ENCODE measurements at places on chromosomes 1 and 21. TPM values are rescaled to one million over a fixed set of nuclear protein-coding genes. Genes with fewer than 3 reads are reported as not detected.

The CYP4A22 gene
- total RNA-seq, result not detected

DNA sequence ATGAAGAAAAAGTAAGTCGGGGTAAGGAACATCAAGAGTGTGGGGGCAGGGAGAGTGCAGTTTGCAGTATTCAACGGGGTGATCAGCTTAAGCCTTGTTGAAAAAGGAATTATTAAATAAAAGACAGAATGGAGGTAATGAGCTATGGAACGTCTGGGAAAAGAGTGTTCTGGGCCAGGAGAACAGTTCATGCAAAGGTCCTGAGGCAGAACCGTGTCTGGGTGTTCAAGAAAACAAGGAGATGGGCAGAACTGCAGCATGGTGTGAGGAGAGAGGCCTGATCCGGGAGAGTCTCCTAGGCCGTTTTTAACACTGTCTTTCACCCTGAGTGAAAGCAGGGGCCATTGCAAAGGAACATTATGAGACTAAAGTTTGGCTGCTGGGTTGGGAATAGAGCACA, 20.2 kb downstream of the OVGP1 start:
- DNase-seq, result no peak

DNA sequence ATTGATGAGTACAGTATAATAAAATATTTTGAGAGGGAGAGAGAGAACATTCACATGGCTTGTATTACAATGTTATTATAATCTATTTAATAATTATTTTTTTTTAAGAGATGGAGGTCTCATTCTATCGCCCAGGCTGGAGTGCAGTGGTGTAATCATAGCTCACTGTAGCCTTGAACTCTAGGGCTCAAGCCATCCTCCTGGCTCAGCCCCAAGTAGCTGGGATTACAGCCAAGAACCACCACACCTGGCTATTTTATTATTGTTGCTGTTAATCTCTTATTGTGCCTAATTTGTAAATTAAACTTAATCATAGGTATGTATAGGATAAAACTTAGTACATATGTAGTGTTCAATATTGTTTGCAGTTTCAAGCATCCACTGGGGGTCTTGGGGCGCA, 57.8 kb downstream of the HS2ST1 start:
- DNase-seq, result no peak

The RPE65 gene
- not detected for total RNA-seq

DNA sequence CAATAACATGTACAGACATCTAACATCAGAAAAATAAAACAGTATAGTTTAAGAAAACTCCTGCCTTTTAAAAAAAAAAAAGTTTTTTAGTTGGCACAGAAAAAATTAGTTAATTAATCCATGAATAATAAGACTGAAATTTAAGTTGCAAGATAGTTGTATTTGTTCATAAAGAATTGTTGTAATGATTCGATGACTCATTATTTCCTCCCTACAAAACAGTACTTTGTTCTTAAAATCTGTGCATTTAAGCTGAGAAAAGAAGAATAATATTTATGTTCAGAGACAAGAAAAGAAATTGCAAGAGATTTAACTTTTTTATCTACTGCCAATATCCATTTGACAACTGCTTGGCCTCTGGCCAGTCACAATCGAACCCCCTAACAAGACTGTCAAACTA, 894.7 kb downstream of the ADGRL2 start:
- DNase-seq, result no peak

DNA sequence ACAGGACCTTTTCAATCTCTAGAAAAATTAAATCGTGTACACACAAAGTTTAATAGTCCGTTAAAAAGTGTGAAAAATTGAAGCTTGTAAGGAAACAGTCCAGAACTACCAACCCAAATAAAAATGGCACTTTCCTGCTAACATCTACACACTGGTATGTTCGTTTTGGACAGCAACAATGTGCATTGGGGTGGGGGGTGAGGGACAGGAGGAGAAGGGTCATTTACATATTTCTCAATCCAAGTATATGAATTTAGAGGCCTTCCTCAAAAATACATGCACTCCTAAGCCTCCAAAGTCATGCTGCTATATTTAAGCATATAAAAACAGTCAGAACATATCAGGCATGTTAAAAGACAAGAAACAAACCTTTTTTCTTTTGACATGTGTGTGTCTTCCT, 2.5 kb downstream of the PPP1R15B start:
- DNase-seq, result no peak

DNA sequence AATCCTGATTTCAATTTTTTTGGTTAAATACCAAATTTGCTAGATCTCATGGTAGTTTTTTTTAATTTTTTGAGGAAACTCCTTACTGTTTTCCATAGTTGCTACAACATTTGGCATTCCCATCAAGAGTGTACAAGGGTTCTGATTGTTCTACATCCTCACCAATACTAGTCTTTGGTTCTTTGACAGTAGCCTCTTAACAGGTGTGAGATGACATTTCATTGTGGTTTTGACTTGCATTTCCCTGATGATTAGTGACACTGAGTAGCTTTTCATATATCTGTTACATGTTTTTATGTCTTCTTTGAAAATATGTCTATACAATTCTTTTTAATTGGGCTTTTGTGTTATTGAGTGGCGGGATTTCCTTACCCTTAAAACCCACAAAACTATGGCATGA, 20.9 kb upstream of the RGS13 start:
- DNase-seq, result no peak

DNA sequence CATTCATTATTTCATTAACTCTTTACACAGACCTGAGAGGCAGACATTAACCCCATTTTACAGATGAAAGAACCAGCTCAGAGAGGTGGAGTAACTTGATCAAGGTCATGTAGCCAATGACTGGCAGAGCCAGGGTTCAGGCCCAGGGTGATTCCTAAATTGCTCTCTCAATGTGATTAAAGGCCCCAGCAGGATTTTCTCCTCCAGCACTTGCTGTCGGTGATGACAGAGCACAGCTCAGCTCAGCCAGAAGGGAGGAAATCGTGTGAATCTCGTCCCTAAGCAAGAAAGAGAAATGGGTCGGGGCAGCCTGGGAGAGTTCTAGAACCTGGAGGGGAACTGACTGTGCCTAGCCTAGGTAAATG, 19.5 kb upstream of the RNF19B start:
- DNase-seq, result no peak

The GUCA2A gene
- not detected for total RNA-seq

- no peak for DNase-seq
These were observed 1.2 kb downstream of the ATP1B1 start for GRCh38 chr1:169107603-169108208.

DNA sequence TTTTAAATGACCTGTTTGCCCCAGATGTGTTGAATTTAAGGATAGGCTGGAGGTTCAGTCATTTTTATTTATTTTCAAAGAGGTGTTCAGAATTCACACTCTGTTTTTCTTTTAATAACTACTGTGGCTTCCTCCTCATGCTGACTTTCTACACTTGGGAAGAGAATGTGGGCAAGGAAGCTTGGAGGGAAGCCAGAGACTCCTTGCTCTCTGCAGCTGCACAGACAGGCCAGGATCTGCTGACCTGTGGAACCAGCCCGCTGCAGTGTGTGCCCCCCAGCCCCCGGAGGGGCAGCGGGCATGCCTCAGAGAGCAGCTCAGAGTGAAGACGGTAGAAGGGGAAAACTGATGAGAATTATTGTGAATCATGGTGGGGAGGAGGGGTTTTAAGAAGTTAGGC, 16.9 kb downstream of the MGST3 start:
- DNase-seq, result no peak

DNA sequence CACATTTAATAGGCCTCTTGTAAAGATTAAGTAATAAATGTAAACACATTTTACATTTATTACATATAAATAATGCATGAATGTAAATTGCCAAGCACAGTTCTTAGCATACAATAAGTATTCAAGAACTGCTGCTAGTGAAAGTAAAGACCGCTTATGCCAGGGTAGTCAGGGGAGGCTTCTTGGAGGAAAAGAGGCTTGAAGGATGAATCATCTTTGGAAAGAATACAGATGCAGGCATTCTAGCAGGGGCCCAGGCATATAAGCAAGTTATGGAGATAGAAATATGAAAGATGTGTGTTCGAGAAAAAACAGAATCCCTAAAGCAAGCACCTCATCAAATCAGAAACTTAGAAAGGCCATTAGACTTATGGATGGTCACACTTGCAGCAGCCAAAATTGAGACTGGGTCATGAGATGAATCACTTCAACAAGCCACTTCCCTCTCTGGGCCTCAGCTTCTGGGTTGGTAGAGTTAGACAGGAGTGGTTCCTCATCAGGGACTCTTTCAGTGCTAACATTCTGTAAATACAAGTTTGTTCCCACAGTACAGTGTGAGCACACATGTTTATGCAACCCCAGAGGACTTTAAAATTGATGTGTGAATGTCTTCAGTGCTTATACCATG, 79.8 kb upstream of the ROR1 start:
- no peak for DNase-seq

The HHAT gene
- 1.8 TPM for total RNA-seq

DNA sequence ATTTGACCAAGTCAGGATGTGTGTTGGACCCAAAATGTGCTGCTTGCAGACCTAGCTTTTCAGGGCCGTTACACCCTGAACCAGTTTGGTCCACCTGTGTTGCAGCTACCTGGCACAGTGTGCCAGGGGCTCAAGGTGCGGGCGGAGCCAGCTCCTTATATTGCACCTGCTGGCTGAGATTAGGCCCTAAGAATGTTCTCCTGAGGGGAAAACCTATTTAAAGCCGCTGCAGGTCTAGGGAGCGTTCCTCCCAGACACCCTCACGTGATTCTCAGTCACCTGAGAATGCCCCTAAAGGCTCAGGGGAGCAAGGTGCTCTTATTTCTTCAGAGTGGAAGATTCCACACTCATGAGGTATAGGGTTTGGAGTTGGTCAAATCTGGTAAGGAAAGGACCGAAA, 12.0 kb downstream of the GSTM3 start:
- no peak for DNase-seq

DNA sequence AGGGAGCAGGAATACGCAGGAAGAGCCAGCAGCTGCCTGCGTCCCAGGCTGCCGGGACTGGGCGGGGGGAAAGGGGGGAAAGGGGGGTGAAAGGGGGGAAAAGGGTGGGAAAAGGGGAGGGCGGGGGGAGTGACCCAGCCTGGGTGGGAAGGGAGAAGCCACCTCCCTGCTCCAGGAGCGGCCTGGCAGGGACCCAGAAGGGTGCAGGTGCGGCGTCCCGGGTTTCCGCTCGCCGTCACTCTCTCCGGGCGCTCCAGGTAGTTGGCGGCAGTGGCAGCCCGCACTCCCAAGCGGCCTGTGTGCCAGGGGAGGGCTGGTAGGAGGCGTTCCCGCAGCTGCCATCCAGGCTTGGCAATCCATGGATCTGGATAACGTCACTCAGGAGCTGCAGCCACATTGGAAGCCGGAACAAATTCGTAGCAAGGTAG, 141.0 kb upstream of the NGF start:
- DNase-seq, result no peak

GRCh38 chr1:21687081-21687529, 17.9 kb upstream of the RAP1GAP start:
- DNase-seq, result no peak

The PTGFRN gene
- 0.41 TPM for total RNA-seq

GRCh38 chr1:206909883-206910318, 11.8 kb downstream of the FCMR start:
- no peak for DNase-seq

The TRMT1L gene
- total RNA-seq, result 5.1 TPM

DNA sequence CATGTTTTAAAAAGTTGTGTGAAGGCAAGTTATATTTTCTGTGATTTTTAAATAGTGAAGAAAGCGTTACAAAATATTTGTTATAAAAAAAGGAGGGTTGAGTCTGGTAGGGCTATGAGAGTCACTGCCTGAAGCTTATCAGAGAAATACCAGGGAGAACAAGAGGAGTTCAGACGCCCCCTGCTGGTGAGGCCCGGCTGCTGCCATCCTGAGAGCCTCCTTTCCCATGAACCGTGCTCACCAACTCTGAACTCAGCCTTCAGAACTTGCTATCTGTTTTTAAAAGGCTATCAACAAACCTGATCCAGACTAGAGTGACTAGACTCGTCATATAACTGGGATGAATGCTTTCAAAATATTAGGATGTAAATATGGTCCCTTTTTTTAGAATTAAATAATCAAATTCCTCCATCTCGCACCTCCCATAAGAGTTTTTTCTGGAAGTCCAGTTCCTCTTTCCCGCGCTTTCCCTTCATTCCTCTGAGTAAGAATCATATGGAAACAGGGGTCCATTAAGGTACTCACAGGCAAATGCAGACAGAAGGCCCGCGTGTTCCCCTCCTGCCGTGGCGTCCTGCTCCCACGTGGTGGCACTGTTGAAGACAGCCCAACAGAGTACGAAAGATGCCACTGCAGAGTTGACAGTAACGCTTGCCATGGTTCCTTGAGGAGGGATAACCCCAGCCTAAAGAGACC, 26.2 kb upstream of the SPATA6 start:
- peak; percentile 59 for DNase-seq

GRCh38 chr21:29656504-29657239, 283.1 kb downstream of the GRIK1 start:
- DNase-seq, result peak; percentile 24

The ACKR1 gene
- not detected for total RNA-seq

GRCh38 chr21:35922618-35923017, 137.7 kb downstream of the SETD4 start:
- no peak for DNase-seq

The NID1 gene
- not detected for total RNA-seq

The KDF1 gene
- total RNA-seq, result 1.3 TPM

- DNase-seq, result no peak
These were observed 1.2 kb downstream of the TRIM11 start for GRCh38 chr1:228405200-228405978.

DNA sequence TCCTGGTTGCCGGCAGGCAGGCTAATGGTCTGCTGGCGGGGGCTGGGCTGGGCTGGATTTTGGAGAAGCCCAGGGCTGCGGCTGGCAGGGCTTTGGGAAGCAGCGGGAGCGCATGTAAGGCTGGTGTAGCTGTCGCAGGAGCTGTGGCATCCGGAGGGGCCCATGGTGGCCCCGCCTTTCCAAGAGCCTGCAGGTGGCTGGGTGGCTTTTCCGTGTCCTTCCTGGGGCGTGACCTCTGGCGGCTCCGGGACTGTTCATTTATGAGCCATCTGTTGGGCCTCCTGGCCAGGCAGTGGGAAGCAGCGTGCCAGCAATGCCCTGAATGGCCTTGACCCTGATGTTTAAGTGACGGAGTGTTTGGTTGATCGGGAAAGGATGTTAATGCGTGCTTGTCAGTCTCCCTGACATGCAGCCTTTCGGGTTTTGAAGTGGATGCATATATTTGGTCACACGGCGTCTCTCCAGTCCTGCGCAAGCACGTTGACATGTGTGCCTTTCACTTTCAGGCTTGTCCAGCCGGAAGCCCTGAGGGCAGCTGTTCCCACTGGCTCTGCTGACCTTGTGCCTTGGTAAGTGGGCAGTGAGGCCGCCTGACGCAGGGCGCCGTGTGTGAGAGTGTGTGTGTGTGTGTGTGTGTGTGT, 38.5 kb downstream of the AGPAT3 start:
- DNase-seq, result no peak

DNA sequence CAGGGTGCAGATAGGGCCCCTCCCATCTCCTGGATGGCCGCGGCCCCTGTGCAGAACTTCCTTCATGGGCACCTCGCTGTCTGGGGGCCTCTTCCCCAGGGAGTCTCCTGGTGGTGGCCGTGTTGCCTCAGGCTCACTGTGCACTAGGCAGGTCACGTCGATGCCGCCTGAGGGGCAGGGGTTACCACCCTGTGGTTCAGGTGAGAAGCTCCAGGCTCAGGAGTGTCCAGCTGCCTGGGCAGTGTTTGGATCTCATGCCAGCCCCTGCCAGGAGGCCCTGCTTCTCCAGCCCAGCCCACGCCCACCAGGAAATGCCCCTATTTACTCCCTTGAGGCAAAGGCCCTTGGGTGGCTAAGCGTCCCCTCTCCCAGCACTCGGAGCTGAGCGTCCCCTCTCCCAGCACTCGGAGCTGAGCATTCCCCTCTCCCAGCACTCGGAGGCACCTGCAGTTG, 2.1 kb downstream of the ITGB2 start:
- DNase-seq, result no peak

GRCh38 chr1:161092621-161093028, 3.3 kb upstream of the NECTIN4 start:
- no peak for DNase-seq

The COL9A2 gene
- total RNA-seq, result 3.2 TPM

All from CD8-positive, alpha-beta T cell (primary cell).